ENCODE measurements at places on chromosomes 3 and 15.

- H3K27me3 ChIP-seq: peaks cover 3% of the 10 kb centered on the region
- no peaks in the 10 kb centered on the region for H3K4me1 ChIP-seq
- DNase-seq: no peak
- no peak overlapping the region for H3K27ac ChIP-seq
- no peak overlapping the region for H3K4me3 ChIP-seq
- no peaks in the 10 kb centered on the region for H3K36me3 ChIP-seq
Observed at GRCh38 chr3:196645897-196646665, 6.6 kb downstream of the NRROS start.

- DNase-seq: no peak
- no peak overlapping the region for H3K27ac ChIP-seq
- no peaks in the 10 kb centered on the region for H3K36me3 ChIP-seq
Observed at GRCh38 chr3:113630956-113631542, 65.4 kb downstream of the USF3 start.

DNA sequence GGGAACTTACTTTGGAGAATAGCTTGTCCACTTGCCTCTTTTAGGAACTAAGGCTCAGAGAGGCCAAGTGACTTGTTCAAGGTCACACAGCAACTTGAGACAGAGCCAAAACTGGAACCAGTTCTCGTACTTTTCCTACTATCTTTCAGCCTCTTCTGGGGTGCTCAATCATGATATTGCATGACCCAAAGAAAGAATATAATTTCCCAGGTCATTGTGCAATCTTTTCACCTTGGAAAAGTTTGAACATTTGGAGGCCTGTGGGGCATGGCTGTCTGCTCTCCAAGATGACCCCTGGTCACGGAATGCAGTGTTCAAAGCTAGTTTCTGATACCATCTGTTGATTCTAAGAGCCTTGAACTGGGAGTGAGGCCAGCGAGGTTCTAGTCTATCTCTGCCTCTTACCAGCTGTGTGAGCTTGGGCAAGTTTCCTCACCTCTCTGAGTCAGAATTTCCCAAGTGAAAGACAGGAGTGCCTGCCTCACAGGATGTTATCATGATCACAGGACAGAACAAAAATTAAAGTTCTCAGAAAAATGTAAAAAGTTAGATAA is 89.7 kb downstream of the BDH1 start:
- no peak overlapping the region for H3K27ac ChIP-seq
- H3K4me3 ChIP-seq: no peak overlapping the region
- no peak for DNase-seq
- H3K36me3 ChIP-seq: no peaks in the 10 kb centered on the region
- H3K27me3 ChIP-seq: peaks cover 10% of the 10 kb centered on the region
- H3K4me1 ChIP-seq: peaks cover 61% of the 10 kb centered on the region

GRCh38 chr3:42061713-42062380 is 29.3 kb upstream of the TRAK1 start:
- H3K4me1 ChIP-seq: peaks cover 33% of the 10 kb centered on the region
- peak overlapping the region; percentile 20 for H3K4me3 ChIP-seq
- no peaks in the 10 kb centered on the region for H3K36me3 ChIP-seq
- DNase-seq: no peak
- no peaks in the 10 kb centered on the region for H3K27me3 ChIP-seq
- peak overlapping the region; percentile 85 for H3K27ac ChIP-seq

- H3K4me3 ChIP-seq: no peak overlapping the region
- H3K36me3 ChIP-seq: peaks cover 17% of the 10 kb centered on the region
- no peak for DNase-seq
Observed at GRCh38 chr3:111200027-111200426, 128.4 kb downstream of the NECTIN3 start.

DNA sequence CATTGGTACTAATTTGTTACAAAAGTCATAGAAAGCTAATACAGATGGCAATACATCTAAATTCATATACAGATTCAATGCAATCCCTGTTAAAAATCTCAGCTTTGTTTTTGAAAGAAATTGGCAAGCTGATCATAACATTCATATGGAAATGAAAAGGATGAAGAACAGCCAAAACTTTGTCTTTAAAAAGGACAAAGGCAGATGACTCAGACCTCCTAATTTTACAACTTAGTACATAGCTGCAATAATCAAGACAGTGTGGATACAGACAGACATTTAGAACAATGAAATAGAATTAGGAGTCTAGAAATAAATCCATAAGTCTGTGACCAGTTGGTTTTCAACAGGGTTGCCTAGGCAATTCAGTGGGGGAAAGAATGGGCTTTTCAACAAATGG is 63.3 kb downstream of the AQP9 start:
- no peaks in the 10 kb centered on the region for H3K36me3 ChIP-seq
- H3K4me3 ChIP-seq: no peak overlapping the region
- DNase-seq: no peak
- H3K27me3 ChIP-seq: peaks cover 5% of the 10 kb centered on the region

DNA sequence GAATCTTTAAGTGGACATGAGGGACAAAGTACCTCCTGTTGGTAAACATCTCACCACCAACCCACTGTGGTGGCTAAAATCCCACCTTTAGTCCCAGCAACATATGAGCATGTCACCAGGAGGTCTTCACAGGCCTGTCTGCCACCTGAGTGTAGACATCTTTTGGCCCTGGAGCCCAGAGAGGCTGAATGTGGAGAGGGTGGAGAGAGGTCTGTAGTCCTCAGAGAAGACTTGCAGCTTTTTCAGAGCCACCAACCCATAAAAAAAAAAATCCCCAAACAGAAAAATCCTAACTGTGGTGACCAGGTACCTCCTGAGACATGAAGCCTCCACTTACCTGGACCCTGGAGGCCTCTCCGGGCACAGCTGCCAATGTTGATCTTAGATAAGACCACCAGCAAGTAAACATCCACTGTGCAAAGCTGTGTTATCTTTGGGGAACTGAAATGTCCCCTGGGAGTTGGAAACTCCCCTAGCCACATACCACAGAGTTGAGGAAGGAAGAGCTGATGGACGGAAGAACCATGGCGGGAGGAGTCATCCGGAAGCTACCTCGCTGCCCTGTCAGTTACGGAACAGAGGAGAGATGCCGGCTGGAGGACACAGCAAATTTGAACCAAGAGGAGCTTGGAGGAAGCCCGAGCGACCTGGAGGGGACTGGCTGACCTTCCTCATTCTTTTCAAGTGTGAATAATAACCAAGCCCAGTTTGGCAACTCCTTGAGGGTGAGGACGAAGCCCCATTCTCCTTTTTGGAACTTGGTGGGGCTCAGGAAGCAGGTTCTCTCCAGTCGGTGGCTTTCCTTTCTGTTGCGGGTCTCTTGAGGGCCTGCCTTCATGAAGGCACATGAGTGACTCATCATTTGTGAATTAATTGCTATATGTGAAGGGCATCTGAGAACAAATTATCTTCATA is at the start of gene GHRL:
Gene GHRL, minus strand, starts transcription at position 443 of the 915 bp plus-strand sequence. CDS start 2,767 bp downstream, outside the sequence.
- H3K27ac ChIP-seq: peak within 1 kb of the TSS; percentile 29
- DNase-seq: no peak
- no peaks in the 10 kb centered on the region for H3K4me1 ChIP-seq
- H3K4me3 ChIP-seq: no peak within 1 kb of the TSS
- H3K36me3 ChIP-seq: peaks cover 13% of the 10 kb centered on the region
- no peaks in the 10 kb centered on the region for H3K27me3 ChIP-seq

GRCh38 chr3:5271372-5271683 is 83.8 kb downstream of the EDEM1 start:
- no peak overlapping the region for H3K27ac ChIP-seq
- H3K4me3 ChIP-seq: no peak overlapping the region
- H3K27me3 ChIP-seq: no peaks in the 10 kb centered on the region
- H3K4me1 ChIP-seq: peaks cover 4% of the 10 kb centered on the region
- H3K36me3 ChIP-seq: no peaks in the 10 kb centered on the region

GRCh38 chr3:8817486-8817885 is 48.1 kb upstream of the OXTR start:
- DNase-seq: no peak
- H3K27me3 ChIP-seq: no peaks in the 10 kb centered on the region
- H3K27ac ChIP-seq: no peak overlapping the region
- H3K36me3 ChIP-seq: peaks cover 18% of the 10 kb centered on the region
- no peaks in the 10 kb centered on the region for H3K4me1 ChIP-seq
- H3K4me3 ChIP-seq: no peak overlapping the region

DNA sequence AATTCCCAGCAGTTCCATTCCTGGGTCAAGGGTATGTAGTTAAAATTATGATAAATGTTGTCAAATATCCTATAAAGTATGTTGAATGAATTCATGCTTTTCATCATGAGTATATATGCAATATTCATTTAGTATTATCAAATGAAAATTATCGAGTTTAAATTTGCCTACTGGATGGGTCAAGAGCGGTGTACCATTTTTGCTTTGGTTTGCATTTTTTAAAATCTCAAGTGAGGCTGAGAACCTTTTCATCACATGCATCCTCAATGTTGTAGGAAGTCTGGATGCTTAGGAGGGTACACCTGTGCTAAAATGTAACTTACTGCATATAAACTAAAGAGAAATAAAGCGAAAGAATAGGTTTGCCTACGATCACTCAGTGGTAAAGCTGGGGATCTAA is 95.5 kb upstream of the MYO5C start:
- no peaks in the 10 kb centered on the region for H3K27me3 ChIP-seq
- no peak for DNase-seq
- no peak overlapping the region for H3K27ac ChIP-seq
- H3K36me3 ChIP-seq: peaks cover 3% of the 10 kb centered on the region

GRCh38 chr3:73399106-73399505 is 225.6 kb downstream of the PDZRN3 start:
- peaks cover 19% of the 10 kb centered on the region for H3K27me3 ChIP-seq
- no peak overlapping the region for H3K4me3 ChIP-seq
- H3K36me3 ChIP-seq: peaks cover 37% of the 10 kb centered on the region

GRCh38 chr15:60555806-60556205 is 76.9 kb upstream of the ICE2 start:
- H3K36me3 ChIP-seq: no peaks in the 10 kb centered on the region
- H3K27me3 ChIP-seq: no peaks in the 10 kb centered on the region
- H3K4me3 ChIP-seq: no peak overlapping the region
- DNase-seq: no peak
- H3K4me1 ChIP-seq: peaks cover 4% of the 10 kb centered on the region
- no peak overlapping the region for H3K27ac ChIP-seq

GRCh38 chr15:64547275-64547674 is 86.9 kb downstream of the ZNF609 start:
- H3K4me3 ChIP-seq: no peak overlapping the region
- H3K4me1 ChIP-seq: peaks cover 15% of the 10 kb centered on the region
- H3K27me3 ChIP-seq: no peaks in the 10 kb centered on the region
- no peak overlapping the region for H3K27ac ChIP-seq
- DNase-seq: no peak
- H3K36me3 ChIP-seq: peaks cover 21% of the 10 kb centered on the region

DNA sequence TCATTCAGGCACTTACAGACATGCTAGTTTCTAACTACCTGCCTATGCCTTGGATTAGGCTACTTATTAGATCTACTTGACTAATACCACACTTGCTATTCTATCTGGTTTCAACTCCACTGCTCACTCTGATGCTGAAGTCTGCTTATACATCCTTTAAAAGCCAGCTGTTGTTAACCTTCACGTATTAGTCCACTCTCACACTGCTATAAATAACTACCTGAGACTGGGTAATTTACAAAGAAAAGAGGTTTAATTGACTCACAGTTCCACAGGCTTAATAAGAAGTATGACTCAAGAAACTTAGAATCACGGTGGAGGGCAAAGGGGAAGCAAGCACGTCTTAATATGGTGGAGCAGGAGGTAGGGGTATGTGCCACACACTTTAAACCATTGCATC is 47.7 kb upstream of the ANKRD28 start:
- no peak overlapping the region for H3K4me3 ChIP-seq
- no peaks in the 10 kb centered on the region for H3K27me3 ChIP-seq
- peaks cover 9% of the 10 kb centered on the region for H3K4me1 ChIP-seq
- no peak overlapping the region for H3K27ac ChIP-seq
- H3K36me3 ChIP-seq: peaks cover 33% of the 10 kb centered on the region

GRCh38 chr3:109382588-109382987 is 45.2 kb upstream of the DPPA4 start:
- no peak overlapping the region for H3K4me3 ChIP-seq
- no peaks in the 10 kb centered on the region for H3K27me3 ChIP-seq
- no peaks in the 10 kb centered on the region for H3K36me3 ChIP-seq
- no peak for DNase-seq

- peaks cover 22% of the 10 kb centered on the region for H3K4me1 ChIP-seq
- no peak for DNase-seq
- no peaks in the 10 kb centered on the region for H3K27me3 ChIP-seq
- no peak overlapping the region for H3K4me3 ChIP-seq
Observed at GRCh38 chr3:195178124-195178910, 92.6 kb downstream of the XXYLT1 start.

GRCh38 chr15:28914483-28915023 is 28.8 kb downstream of the APBA2 start:
- H3K27ac ChIP-seq: no peak overlapping the region
- DNase-seq: no peak
- H3K4me1 ChIP-seq: peaks cover 5% of the 10 kb centered on the region
- H3K4me3 ChIP-seq: no peak overlapping the region
- no peaks in the 10 kb centered on the region for H3K27me3 ChIP-seq
- no peaks in the 10 kb centered on the region for H3K36me3 ChIP-seq

GRCh38 chr3:184620475-184621119 is 59.0 kb downstream of the EPHB3 start:
- peaks cover 8% of the 10 kb centered on the region for H3K27me3 ChIP-seq
- DNase-seq: no peak
- H3K36me3 ChIP-seq: no peaks in the 10 kb centered on the region
- no peak overlapping the region for H3K27ac ChIP-seq

- H3K27ac ChIP-seq: peak overlapping the region; percentile 79
- H3K4me1 ChIP-seq: peaks cover 6% of the 10 kb centered on the region
- no peak for DNase-seq
- no peaks in the 10 kb centered on the region for H3K27me3 ChIP-seq
Observed at GRCh38 chr3:13851091-13851849, 28.6 kb downstream of the WNT7A start.

DNA sequence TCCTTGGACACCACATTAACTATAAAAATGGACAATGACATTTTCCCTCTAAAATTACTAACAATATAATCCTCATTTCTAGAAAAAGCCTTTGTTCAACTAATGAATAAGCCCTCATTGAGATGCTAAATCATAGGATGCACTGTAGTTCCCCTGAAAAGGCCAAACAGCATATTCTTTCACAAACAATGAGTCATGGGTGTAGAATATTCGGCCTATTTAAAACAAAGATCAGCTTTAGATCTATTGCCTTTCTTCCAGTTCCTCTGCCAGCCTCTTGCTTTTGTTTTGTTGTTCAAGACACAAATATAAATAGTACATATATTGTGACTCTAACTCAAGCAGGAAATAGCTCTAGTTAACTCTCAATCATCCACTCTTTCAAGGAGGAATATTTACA is 82.5 kb downstream of the ADAM10 start:
- peak overlapping the region; percentile 13 for H3K4me3 ChIP-seq
- peak overlapping the region; percentile 72 for H3K27ac ChIP-seq
- DNase-seq: no peak

DNA sequence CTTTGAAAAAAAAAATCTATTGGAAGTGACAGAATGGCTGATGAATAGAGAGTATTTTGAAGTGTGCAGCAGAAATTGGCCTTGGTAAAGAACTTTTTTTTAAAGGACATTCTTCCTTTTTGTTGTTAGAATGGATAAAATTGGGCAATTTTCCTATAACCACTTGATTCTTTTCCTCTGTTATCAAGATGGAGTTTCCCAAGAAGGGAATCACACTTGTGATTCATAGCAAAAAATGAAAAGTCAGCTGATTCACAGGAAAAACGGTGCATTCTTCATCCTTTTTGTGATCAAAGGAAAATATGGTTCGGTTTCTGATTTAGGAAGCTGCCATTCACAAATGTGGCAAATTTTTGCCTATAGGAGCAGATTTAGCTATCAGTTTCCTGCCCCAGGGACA is 486.8 kb downstream of the GBE1 start:
- H3K27me3 ChIP-seq: no peaks in the 10 kb centered on the region
- DNase-seq: no peak
- no peaks in the 10 kb centered on the region for H3K36me3 ChIP-seq
- no peak overlapping the region for H3K27ac ChIP-seq

All from type B pancreatic cell (in vitro differentiated cells).